Pulmonary artery endothelial cell (primary cell): ENCODE measurements at places on chromosomes 6 and 20. TPM values are rescaled to one million over a fixed set of nuclear protein-coding genes. Genes with fewer than 3 reads are reported as not detected.

The MEP1A gene
- not detected in 2 replicates for total RNA-seq

The TFAP2D gene
- not detected in 2 replicates for total RNA-seq

The WFDC8 gene
- total RNA-seq: not detected in 2 replicates

The NKX2-4 gene
- not detected in 2 replicates for total RNA-seq

The MTFR2 gene
- 1.9 and 4.5 TPM in 2 replicates for total RNA-seq

The MMP24 gene
- total RNA-seq: 0.33 and 0.78 TPM in 2 replicates

The CFB gene
- total RNA-seq: 3.4 and 4.0 TPM in 2 replicates

The MCHR2 gene
- not detected in 2 replicates for total RNA-seq

The PRDM13 gene
- not detected in 2 replicates for total RNA-seq

The ADNP gene
- 29.3 and 30.8 TPM in 2 replicates for total RNA-seq

The ANKRD66 gene
- not detected in 2 replicates for total RNA-seq

The TBX18 gene
- 25.9 and 26.8 TPM in 2 replicates for total RNA-seq

The GZF1 gene
- 11.8 and 35.7 TPM in 2 replicates for total RNA-seq

The STK38 gene
- 10.3 and 17.6 TPM in 2 replicates for total RNA-seq

The FOXQ1 gene
- not detected in 2 replicates for total RNA-seq

The NINL gene
- 6.9 and 10.1 TPM in 2 replicates for total RNA-seq

The TNNC2 gene
- total RNA-seq: not detected in 2 replicates

The SEMG2 gene
- total RNA-seq: not detected in 2 replicates
